Natural killer cell treated with Interleukin-12 subunit alpha and Interleukin-12 subunit beta and Interleukin-15 and Interleukin-18, amount 100 ng/mL, for 72 hours (primary cell): ENCODE measurements at places on chromosomes 12 and 14. TPM values are rescaled to one million over a fixed set of nuclear protein-coding genes. Genes with fewer than 3 reads are reported as not detected.

GRCh38 chr14:75442642-75443041, 14.8 kb downstream of the JDP2 start:
- peaks cover 4% of the 10 kb centered on the region for H3K27me3 ChIP-seq
- H3K36me3 ChIP-seq = no peaks in the 10 kb centered on the region
- no peak overlapping the region for H3K27ac ChIP-seq
- peaks cover 7% of the 10 kb centered on the region for H3K4me1 ChIP-seq

- no peaks in the 10 kb centered on the region for H3K27me3 ChIP-seq
- H3K4me3 ChIP-seq = peak overlapping the region; percentile 98
- peaks cover 5% of the 10 kb centered on the region for H3K36me3 ChIP-seq
- no peak for DNase-seq
- H3K27ac ChIP-seq = peak overlapping the region; percentile 89
These were observed 692 bp upstream of the COX14 start for GRCh38 chr12:50111395-50111692.

P2RX7 gene
- total RNA-seq = 46.6 TPM

ADCY4 gene
- total RNA-seq = 1.9 TPM

TNS2 gene
- total RNA-seq = 2.4 TPM

GRCh38 chr14:95490727-95491451, 25.6 kb downstream of the SYNE3 start:
- peak overlapping the region; percentile 64 for H3K27ac ChIP-seq
- H3K27me3 ChIP-seq = no peaks in the 10 kb centered on the region
- peaks cover 10% of the 10 kb centered on the region for H3K36me3 ChIP-seq
- DNase-seq = no peak
- H3K4me1 ChIP-seq = peaks cover 25% of the 10 kb centered on the region
- H3K4me3 ChIP-seq = no peak overlapping the region
